ENCODE measurements at places on chromosomes 7 and 10. TPM values are rescaled to one million over a fixed set of nuclear protein-coding genes. Genes with fewer than 3 reads are reported as not detected.

Gene GPR85
- total RNA-seq, result not detected

Gene GCK
- total RNA-seq, result not detected

Gene BLNK
- total RNA-seq, result 0.66 TPM

Gene PLEKHS1
- total RNA-seq, result 0.14 TPM

Gene ACSL5
- total RNA-seq, result 41.7 TPM

Gene HTR5A
- not detected for total RNA-seq

Gene ABCC2
- 1.3 TPM for total RNA-seq

Gene FOXP2
- total RNA-seq, result not detected

Gene OGA
- 427 TPM for total RNA-seq

Gene PNLIP
- not detected for total RNA-seq

Gene MKX
- total RNA-seq, result not detected

Gene SPDYE11
- total RNA-seq, result not detected

Gene FAM25C
- not detected for total RNA-seq

Gene ENTPD1
- 6.2 TPM for total RNA-seq

Gene ZC3HAV1L
- 1.1 TPM for total RNA-seq

Gene OGDHL
- total RNA-seq, result not detected

Gene LIPF
- not detected for total RNA-seq

Gene RAPGEF5
- not detected for total RNA-seq

Gene IFIT2
- total RNA-seq, result 21.8 TPM

Gene SPDYE6
- total RNA-seq, result not detected

Gene NXPH1
- not detected for total RNA-seq

Gene ARL3
- 1.4 TPM for total RNA-seq

Gene KEL
- total RNA-seq, result 0.61 TPM

Gene GNGT1
- not detected for total RNA-seq

Gene GPNMB
- not detected for total RNA-seq
